Activated CD4-positive, alpha-beta T cell treated with anti-CD3 and anti-CD28 coated beads, Interleukin-2, Interleukin-6, amounts not matched to agents 100 ng/mL and 50 ng/mL, durations not matched to agents 16 hours and 8 hours (primary cell): ENCODE measurements at places on chromosomes 11 and 22.

DNA sequence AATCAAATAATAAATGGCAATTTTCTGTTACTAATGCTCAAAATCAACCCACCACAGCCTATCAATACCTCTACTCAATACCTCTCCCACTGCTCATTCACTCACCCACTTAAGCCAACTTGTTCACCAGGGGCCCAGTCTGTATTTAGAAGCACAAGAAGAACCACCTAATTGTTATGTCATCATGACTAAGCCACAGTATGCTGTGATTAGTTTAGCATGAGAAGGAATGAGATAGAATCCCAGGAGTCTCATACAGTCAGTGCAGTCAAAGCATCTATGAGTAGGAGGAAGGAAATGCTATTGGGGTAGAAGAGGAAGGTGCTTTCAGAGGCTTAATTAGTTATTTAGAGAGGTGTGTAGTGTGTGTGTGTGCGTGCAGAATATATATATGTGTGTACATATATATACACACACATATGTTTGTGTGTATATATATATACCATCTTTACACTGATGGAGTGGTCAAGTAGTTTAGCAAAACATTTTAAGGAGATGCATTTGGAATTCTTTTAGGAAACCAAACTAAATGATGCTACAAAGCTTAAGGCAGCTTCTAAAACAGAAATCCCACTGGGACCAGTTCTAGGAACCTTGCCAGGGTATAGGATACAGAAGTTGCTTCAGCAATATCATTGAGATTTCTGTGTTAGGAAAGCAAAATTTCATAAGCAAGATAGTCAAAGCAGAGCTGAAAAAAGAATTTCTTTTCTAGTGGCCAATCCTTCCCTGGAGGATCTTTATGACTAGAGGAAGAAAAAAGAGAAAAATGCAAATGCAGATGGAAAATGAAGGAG lies 27.5 kb downstream of the KCNA4 start:
- DNase-seq: no peak

DNA sequence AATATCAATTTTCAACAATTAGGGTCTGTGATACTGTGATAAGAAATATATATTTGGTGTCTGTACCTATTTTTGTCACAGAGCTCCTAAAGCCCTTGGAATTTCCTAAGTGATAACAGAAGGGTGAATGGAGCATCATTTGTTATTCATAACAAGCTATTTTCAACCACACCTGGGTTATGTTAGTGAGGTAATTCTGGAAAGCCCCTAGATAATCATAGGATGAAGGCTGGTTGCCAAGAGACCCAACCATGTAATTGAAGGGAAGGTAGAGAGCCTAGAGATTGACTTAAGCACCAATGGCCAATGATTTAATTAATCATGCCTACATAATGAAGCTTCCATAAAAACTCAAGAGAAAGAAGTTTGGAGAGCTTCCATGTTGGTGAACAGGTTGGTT lies 109.4 kb downstream of the KIF18A start:
- DNase-seq: no peak

- no peak for DNase-seq
Measured at GRCh38 chr11:34298871-34299270, 58.9 kb downstream of the ABTB2 start.

GRCh38 chr22:35399114-35399677 lies 744 bp upstream of the MCM5 start:
- DNase-seq: no peak

GRCh38 chr22:48261706-48262105 lies 1499.3 kb downstream of the TBC1D22A start:
- DNase-seq: no peak

- DNase-seq: no peak
Measured at GRCh38 chr11:72292106-72292785, 48.3 kb upstream of the PHOX2A start.

DNA sequence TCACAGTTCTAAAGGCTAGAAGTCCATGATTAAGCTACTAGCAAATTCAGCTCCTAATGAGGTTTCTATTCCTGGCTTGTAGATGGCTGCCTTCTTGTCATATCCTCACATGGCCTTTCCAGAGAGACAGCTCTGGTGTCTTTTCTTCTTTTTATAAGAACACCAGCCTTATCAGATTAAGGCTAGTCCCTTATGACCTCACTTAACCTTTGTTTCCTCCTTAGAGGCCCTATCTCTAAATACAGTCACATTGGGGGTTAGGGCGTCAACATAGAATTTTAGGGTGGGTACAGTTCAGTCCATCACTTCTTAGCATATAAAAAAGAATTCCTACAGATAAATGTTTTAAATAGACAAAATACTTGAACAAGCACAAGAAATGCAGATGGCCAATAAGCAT lies 18.2 kb upstream of the CLPB start:
- no peak for DNase-seq

GRCh38 chr11:65323813-65324212 lies 9.1 kb downstream of the CDC42EP2 start:
- no peak for DNase-seq
